ENCODE measurements at places on chromosomes 11 and 22.

DNA sequence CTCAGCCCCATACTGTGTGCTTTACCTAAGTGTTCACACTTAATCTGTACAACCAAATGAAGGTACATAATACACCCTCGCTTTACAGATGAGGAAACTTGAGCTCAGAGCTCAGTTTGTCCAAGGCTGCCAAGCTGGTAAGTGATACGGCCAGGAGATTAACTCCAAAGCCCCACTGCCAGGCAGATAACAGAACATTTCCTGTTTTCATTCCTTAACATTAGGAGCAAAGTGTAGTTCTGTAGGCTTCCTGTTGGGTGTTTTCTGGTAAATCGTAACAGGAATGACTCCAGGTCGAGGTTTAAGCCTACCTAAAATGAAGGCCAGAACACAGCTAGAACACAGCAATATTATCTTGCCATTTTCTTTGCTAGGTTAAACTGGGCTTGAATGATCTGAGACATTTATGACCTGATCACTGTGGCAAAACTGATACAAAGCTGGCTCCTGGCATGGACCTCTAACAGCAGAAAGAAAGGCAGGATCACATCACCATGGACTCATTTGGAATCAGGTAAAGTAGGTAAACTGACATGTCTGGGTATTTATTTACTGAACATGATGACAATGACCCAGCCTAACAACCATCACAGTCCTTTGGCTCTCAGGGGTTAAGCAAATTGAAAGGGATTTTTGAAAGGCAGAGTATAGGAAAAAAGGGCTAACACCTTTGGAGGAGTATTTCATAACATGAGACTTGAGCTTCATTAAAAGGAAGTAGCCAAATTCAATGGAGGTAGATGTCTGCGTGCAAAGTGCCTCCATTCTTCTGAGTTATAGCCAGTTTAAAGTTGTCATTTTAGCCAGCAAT is 3.9 kb upstream of the NUP50 start:
- no peaks in the 10 kb centered on the region for H3K27me3 ChIP-seq
- peak overlapping the region; percentile 23 for H3K4me3 ChIP-seq
- peaks cover 18% of the 10 kb centered on the region for H3K36me3 ChIP-seq

- H3K4me3 ChIP-seq: no peak overlapping the region
- no peak for DNase-seq
- H3K4me1 ChIP-seq: peaks cover 38% of the 10 kb centered on the region
- H3K27me3 ChIP-seq: no peaks in the 10 kb centered on the region
- peaks cover 35% of the 10 kb centered on the region for H3K36me3 ChIP-seq
Measured at GRCh38 chr11:4076774-4077173, 17.8 kb upstream of the RRM1 start.

- no peak overlapping the region for H3K27ac ChIP-seq
- H3K36me3 ChIP-seq: no peaks in the 10 kb centered on the region
- DNase-seq: no peak
- H3K4me1 ChIP-seq: no peaks in the 10 kb centered on the region
- H3K4me3 ChIP-seq: no peak overlapping the region
- no peaks in the 10 kb centered on the region for H3K27me3 ChIP-seq
Measured at GRCh38 chr11:132312701-132313111, 942.3 kb downstream of the NTM start.

GRCh38 chr22:29215012-29215860 is 9.5 kb downstream of the EMID1 start:
- H3K4me1 ChIP-seq: no peaks in the 10 kb centered on the region
- H3K36me3 ChIP-seq: no peaks in the 10 kb centered on the region
- no peaks in the 10 kb centered on the region for H3K27me3 ChIP-seq
- DNase-seq: no peak

DNA sequence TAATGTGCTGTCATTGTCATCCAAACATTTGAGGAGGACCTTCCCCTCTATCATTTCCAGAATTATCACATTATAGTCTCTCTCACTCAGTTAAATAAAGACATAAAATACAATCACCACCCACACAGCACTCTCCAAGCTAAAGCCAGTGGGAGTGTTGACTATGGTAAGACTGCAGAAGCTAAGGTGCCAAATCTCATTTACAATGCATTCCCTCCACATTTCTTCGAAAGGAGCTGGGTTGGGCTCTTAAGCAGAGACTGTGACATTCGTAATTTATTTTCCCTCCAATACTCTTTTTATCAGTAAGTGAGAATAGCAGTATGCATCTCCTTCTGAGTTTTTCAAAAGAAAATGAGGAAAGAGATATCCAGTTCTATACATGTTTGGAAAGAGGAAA is 74.2 kb downstream of the NOX4 start:
- H3K4me3 ChIP-seq: no peak overlapping the region
- no peaks in the 10 kb centered on the region for H3K36me3 ChIP-seq
- H3K27me3 ChIP-seq: no peaks in the 10 kb centered on the region
- DNase-seq: no peak
- no peak overlapping the region for H3K27ac ChIP-seq
- H3K4me1 ChIP-seq: no peaks in the 10 kb centered on the region

GRCh38 chr11:102603091-102603490 is 22.0 kb downstream of the MMP20 start:
- no peaks in the 10 kb centered on the region for H3K4me1 ChIP-seq
- peaks cover 1% of the 10 kb centered on the region for H3K36me3 ChIP-seq
- no peak for DNase-seq
- no peak overlapping the region for H3K4me3 ChIP-seq
- H3K27ac ChIP-seq: no peak overlapping the region
- no peaks in the 10 kb centered on the region for H3K27me3 ChIP-seq

DNA sequence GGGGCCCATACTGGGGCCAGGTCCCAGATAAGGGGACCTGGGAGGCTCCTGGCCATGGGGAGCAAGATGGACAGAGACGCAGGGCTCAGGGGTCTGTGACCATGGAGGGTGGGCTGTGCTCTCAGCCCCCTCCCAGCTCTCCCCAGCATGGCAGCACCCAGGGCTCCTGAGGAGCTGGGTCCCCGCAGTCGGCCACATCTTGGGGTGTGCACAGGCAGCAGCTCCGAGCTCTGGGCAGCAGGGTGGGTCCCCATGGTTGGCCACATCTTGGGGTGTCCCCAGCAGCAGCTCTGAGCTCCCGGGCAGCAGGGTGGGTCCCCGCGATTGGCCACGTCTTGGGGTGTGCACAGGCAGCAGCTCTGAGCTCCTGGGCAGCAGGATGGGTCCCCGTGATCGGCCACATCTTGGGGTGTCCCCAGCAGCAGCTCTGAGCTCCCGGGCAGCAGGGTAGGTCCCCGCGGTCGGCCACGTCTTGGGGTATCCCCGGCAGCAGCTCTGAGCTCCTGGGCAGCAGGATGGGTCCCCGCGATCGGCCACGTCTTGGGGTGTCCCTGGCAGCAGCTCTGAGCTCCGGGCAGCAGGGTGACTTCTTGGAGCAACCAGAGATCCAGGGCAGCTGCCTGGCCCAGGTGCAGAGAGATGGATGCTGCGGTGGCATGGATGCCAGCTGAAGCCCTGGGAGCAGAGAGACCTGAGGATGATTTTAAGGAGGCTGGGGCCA is 18.3 kb upstream of the MUC5B start:
- no peak overlapping the region for H3K4me3 ChIP-seq
- H3K4me1 ChIP-seq: no peaks in the 10 kb centered on the region
- no peak for DNase-seq

GRCh38 chr11:118581057-118581456 is 8.8 kb downstream of the ARCN1 start:
- no peak overlapping the region for H3K4me3 ChIP-seq
- no peak for DNase-seq
- no peaks in the 10 kb centered on the region for H3K27me3 ChIP-seq
- peaks cover 30% of the 10 kb centered on the region for H3K4me1 ChIP-seq
- H3K27ac ChIP-seq: no peak overlapping the region

DNA sequence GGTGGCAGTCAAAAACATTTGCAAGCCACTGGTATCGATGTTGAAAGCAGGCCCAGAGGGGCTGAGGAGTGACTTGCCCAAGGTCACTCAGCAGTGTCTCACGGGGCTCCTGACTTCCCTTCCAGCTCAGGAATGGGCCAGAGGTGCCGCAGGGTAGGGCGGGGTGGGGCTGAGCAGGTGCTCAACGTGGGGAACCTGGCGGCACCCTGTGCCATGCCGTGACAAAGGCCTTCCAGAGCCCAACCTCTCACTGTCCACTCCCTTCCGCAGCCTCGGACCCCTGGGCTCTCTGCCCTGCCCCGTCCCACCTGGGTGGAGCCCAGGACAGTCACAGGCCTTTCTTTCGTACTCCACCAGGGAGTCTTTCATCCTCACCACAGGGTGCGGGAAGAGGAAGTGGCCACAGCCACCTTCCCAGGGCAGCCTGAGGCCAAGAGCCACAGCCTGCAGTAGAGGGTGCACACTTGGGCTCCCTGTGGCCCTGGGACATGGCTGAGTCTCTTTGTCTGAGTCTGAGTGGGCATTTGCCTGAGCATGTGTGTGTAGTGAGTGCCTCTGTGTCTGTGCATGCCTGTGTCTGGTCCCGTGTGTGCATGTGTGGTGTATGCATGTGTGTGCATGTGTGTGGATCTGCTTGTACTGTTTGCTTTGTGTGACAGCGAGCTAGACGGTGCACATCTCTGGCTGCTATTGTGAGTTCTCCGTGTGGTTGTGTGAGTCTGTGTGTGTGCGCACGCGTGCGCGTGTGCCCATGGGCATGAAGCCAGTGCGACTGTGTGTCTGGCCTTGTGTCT is 6.0 kb upstream of the LIF start:
- H3K4me1 ChIP-seq: peaks cover 9% of the 10 kb centered on the region
- no peak overlapping the region for H3K27ac ChIP-seq
- no peak overlapping the region for H3K4me3 ChIP-seq
- no peaks in the 10 kb centered on the region for H3K36me3 ChIP-seq
- peaks cover 13% of the 10 kb centered on the region for H3K27me3 ChIP-seq
- DNase-seq: no peak

Measured in central memory CD8-positive, alpha-beta T cell (primary cell).